ENCODE measurements at places on chromosomes 7 and 10.

GRCh38 chr7:105493923-105494315 lies 28.2 kb downstream of the PUS7 start:
- no peak for DNase-seq

GRCh38 chr10:70563230-70563629 lies 39.3 kb downstream of the PRF1 start:
- no peak for DNase-seq

DNA sequence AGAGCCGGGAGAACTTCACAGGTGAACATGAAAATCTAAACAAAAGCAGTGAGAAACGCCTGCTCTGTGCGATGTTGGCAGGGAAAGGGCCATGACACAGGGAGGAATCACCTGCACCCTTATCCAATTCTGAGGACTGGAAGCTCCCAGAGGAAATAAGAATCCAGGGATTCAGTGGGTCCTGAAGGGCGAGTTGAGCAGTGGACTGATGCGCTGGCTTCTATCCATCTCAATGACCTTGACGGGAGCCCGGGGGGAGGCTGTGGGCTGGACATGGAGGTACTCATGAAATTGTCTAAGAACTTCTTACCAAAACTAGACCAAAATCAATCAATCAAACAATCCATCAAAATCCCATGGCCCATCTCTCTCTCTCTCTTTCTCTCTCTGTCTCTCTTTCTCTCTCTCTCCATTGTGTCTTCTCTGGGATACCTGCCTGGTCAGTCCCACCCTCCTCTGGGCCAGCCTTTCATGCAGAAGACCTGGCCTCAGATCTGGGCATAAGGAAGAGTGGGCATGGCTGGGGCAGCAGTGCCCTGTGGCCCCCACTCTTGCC lies 7.2 kb downstream of the CPXM2 start:
- DNase-seq: no peak

GRCh38 chr10:10977978-10978377 lies 39.7 kb upstream of the CELF2 start:
- no peak for DNase-seq

- no peak for DNase-seq
Measured at GRCh38 chr10:89283936-89284475, 17.8 kb upstream of the IFIT2 start.

DNA sequence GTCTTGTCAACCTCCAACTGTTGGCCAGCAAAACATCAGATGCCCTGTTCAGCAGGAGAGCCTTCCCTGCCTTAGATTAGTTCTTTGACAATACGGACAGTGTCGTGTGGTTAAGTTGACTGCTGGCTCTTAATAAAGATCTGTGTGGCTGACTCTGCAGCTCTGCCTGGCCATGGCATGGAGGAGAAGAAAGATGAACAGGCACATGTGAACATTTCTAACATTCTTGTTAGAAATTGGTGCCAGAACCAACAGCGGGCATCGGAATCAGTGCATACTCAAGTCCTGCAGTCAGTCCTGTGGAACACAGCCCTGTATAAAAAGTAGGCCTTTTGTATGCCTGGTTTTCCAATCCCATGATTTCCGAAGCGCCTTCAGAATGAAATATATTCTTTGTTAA lies 455.6 kb downstream of the POM121L12 start:
- DNase-seq: no peak

DNA sequence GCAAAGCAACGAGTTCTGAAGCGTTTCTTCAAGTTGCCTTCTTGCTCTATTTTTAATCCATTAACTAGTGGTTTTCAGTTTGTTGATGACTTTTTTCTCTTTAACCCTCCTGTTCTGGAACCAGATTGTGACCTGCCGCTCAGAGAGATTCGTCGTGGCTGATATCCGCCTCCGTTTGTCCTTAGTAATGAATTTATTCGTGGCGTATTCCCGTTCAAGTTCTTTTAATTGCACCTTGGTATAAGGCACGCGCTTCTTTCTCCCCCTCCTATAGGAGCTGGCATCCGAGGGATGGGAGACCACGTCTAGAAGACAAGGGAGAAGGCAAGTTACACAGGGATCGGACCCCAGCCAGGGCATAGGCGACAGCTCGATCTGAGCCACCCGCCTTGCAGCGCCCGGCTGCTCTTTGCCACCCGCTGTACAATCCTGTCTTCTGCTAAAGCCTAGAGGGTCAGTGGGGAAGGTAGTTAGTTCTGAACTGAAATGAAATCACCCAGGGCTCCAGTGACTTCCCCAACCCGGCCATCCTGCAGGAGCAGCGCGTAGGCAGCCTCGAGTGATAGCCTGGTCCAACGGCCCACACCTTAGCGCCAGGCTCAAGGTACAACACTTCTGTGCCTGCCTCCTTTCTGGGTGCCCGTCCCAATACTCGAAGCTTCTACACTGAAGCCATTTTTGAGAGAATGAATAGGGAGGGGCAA lies 1.6 kb downstream of the HOXA13 start:
- DNase-seq: no peak

GRCh38 chr10:31749981-31750840 lies 178.4 kb downstream of the ARHGAP12 start:
- DNase-seq: no peak

DNA sequence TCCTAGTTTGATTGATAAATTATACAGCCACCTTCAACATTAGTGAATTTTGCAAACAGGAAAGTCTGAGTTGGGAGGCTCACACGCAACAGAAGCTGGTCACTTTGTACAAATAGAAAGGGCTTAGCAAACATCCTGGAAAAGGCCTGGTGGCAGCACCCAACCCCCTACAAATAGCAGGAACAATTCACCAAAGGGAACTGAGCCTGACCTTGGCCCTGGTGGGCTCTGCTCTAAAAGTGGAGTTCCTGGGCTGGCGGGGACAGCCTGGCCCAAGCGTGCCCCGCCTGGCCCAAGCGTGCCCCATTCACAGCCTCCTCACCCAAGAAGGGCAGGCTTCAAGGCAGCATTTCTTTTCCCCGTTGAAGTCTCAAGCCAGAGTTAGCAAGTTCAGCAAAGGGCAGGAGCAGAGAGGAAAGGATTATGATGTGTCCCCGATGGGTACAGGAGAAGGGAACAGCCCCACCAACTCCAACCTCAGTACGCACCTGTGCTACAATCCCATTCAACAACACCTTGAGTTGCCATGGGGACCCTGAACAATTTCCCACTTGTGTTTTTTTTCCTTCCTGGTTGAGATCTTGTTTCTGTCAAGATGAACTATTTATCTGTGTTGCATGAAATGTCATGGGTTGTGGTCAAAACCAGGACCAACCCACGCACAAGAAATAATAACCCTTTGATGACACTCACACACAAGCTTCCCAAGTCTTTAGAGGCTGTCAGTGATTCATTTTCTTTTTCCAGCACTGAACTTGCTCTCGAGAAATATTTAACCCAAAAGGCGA lies 43.4 kb downstream of the RGS10 start:
- no peak for DNase-seq

- no peak for DNase-seq
Measured at GRCh38 chr7:70884440-70884764, 247.5 kb upstream of the GALNT17 start.

DNA sequence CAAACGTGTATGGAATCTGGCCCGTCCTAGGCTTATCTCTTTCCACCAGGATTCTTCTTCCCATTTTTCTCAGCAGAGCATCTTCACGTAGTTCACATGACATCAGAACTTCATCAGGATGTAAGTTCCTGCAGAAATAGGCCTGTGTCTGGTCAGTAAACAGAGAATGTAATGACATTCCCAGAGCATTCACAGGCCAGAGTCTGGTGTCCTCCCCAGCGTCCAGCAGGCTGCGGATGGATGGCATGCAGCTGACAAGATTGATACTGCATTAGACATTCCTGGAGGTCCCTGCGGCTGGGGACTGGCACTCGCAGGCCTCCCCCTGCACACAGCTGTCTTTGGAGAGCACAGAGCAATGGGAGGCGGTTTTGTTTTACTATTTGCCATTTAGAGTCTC lies 28.7 kb downstream of the MGMT start:
- DNase-seq: no peak

DNA sequence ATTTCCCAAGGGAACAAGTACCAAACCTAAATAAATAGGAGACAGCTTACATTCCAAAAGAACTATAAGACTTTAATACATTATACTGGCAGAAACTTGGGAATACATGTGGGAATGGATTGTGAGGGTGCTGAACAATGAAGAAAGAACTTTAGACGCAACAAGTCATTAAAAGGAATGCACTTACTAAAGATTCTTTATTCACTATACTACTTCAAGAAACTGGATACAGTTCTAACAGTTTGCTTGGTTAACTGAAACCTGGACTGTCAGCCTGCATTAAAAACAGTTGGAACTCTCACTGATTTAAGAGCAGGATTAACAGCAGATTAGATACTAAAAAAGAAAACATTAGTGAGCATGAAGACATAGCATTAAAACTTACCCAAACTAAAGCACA lies 12.0 kb downstream of the CACUL1 start:
- DNase-seq: no peak

- no peak for DNase-seq
Measured at GRCh38 chr7:105589356-105590077, 8.2 kb upstream of the EFCAB10 start.

GRCh38 chr10:29323367-29323766 lies 34.5 kb downstream of the LYZL1 start:
- DNase-seq: no peak

DNA sequence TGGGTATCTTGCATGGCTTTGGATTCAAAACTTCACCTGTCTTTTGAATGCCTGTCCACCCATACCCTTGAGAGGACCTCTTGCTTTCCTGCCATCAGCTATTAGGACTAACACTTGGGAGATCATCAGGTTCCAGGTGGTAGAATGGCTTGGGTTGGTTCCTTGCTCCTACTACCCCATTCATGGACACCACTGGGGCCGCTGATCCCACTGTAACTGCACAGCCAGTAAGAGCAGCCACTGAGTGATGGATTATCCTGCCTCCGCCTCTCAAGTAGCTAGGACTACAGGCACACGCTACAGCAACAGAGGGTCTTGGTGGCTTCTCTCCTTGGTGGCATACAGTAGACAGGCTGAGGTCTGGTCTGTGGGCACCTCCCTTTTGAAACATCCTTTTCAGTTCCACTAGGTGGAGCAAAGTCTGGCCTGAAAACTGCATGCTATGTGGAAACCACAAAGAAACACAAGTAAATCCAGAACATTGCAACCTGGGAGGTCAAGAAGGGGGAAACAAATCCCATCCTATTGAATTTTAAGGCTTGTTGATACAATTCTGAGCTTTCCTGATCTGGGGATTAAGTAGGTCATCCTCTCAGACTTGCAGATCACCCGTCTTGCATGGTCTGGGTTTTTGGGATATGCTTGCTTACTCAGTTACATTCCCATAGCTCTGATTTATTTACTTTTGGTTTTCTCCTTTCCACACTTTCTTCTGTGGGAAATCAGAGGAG lies 9.4 kb downstream of the WBP1L start:
- no peak for DNase-seq

DNA sequence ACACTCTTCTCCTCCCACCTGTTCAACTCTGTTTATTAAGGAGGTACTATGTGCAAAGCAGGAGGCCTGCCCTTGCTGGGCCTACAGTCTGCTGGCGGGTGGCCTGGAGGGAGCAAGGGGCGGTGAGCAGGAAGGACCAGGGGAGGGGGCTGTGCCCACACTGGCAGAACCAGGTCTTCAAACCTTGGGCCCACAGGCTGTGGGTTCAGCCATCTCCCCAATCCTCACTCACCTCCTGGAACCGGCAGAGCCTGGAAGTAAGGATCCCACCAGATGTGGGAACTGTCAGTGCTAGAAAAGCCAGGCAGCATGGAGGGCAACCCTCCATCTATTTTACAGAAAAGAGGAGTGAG lies 50.8 kb downstream of the CAMK2B start:
- no peak for DNase-seq
